Fibroblast of lung (primary cell): ENCODE measurements at places on chromosomes 13 and 19. TPM values are rescaled to one million over a fixed set of nuclear protein-coding genes. Genes with fewer than 3 reads are reported as not detected.

- peak; percentile 69 for DNase-seq
These were observed 12.0 kb downstream of the LPAR6 start for GRCh38 chr13:48400850-48401291.

DNA sequence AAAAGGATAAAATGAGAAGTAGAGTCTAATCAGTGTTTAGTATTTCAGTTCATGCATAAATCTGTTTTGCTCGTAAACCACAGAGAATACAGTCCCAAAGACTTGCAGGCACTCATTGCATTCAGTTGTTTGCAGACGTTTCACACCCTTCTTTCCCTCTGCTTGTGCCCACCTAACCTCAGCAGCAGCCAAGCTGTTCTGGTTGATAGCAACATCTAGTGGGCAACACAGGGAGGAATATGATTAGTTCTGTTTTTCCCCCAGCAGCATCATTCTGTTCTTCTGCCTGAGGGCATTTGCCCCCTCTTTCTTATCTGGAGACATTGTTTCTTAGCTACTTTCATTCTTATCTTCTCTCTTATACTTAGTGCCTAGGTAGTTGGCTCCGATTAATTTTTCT is 135.6 kb downstream of the PAN3 start:
- no peak for DNase-seq

DNA sequence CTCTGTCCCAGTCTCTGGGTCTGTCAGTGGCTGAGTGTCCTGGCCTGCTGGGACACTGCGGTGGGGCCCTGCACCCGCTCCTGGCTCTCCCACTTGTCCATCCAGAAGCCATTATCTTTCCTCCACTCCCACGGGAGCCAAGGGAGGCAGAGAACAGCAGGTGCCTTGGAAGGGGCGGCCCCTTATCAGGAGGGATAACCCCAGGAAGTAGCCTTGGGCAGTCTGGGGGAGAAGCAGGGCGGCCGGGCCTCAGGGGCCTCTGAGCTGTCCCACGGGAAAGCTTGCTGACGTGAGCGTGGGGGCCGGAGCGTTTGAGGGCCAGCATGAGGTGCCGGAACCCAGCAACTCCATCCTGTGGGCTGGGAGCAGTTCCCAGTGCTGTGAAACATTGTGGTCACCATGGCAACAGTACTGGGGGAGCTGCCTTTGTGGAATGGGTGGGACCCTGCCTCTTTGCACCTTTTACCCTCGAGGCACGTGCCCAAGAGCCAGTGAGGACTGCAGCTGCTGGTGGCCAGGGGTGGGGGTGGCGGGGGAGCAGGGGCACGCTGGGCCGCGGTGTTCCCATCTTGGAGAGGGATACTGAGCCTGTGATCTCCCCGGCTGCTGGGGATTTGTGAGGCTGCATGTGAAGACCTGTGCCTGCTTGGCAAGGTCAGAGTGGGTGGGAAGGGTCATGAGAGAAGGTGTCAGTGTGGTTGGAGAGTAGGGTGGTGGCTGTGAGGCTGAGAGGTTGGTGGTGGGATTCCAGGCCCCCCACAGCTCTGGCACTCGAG is 20.9 kb downstream of the KLHL26 start:
- DNase-seq, result peak; percentile 91

DNA sequence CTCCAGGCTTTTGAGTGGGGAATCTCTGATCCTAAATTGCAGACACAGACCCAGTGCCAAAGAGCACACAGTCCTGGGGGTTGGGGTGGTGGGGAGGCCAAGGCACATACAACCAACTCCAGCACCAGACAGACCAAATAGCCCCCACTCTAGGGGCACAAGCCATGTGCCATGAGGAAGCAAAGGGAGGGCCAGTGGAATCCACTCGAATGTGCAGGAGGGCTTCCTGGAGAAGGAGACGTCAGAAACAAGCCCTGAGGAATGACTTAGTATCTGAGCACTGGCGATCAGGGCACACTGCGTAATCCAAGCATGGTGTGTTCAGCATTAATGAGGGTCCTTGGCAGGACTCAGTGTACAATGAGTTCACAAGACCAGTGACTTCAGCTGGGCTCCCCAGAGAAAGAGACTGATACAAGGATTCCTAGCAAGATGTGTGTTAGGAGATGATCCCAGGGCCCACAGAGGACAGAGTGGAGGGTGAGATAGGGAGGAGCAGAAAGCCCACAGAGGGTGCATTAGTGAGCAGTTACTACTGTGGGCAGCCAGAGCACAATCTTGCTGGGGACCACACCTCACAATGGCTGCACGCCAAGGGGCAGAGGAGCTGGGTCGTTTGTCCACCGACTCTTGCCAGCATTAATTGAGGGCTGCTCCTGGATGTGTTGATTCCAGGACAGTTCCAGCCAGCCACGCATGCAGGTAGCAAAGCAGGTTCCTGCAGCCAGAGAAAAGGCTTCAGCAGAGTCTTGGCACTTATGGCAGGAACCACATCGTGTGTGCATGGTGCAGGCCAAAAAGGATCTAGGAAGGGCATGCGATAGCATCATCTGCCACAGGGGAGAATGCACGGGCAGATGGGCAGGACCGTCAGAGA is 152.6 kb upstream of the VSTM2B start:
- DNase-seq, result no peak

DNA sequence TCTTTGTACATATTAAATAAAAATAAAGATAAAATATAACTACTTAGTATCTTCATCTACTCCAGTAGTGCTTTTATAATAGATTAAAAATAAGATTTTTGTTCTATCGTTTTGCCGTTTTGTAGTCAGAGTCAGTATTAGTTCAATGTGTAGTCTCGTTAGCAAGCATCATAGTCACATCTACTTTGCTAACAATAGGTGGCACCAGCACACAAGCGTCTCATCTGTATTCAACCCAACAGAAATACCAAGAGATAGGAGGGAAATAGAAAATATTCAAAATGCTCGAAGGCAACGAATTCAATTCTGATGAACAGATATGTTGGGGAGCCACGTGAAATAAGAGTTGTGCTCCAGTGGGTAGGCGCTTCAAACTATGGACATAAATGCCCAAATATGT is 21.4 kb upstream of the MICU2 start:
- DNase-seq, result peak; percentile 26

DNA sequence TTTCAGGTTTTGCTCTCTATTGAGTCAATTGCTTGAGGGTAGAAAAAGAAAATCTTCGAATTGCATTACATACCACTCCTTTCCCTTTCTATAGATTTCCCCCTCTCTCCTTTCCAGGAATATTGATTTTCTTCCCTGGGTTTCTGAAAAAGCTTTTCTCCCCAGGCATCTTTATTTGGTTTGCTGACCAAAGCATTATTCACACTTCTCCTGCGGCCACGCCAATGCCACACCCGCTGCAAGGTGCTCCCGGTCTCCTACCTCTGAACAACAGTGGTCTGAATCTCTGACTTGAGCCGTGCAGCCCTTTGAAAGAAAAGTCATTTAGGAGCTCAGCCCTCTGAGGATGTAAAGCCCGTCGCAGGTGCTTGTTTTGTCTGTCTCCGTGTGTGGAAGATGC is 350.9 kb upstream of the TMTC4 start:
- DNase-seq, result no peak

GRCh38 chr13:79742923-79743322 is 262.0 kb downstream of the NDFIP2 start:
- DNase-seq, result no peak

GRCh38 chr13:47472516-47472915 is 528.6 kb downstream of the SUCLA2 start:
- DNase-seq, result no peak

- no peak for DNase-seq
These were observed 64.8 kb downstream of the UNC13A start for GRCh38 chr19:17623224-17623935.

DNA sequence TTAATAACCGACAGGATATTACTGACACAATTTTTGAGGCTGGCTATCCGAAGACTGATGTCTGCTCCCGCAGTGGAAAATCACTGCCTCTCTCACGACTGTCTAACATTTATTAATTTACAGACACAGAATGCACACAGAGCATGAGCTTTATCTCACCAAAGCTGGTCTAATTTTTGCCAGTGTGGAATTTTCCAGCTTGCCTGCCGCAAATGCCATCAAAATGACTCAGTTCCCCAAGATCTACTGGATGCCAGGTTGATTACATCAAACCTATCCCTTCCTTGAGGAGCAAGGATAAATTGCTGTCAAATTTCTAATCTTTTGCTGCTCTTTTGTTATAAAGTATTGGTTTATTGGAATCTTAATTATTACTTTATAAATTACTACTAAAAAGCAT is 1775.1 kb upstream of the PCDH20 start:
- DNase-seq, result no peak

GRCh38 chr13:97631158-97631557 is 197.2 kb downstream of the RAP2A start:
- no peak for DNase-seq

DNA sequence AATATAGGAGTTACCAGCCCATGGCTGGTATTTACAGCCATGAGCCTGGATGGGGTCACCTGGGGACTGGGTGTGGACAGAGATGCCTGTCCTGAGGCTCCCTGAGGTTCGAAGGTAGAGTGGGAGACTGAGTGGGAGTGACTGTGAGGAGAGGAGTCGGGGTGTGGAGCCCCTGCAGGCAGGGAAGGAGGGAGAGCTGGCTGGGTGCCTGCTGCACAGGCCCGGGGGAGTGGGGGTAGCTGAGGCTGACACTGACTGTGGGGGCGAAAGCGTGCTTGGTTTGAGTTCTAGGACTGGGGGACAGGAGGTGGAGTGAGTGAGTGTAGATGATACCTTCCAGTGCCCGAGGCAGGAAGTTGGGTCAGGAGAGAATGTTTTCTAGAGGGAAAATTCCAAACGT is 7.1 kb downstream of the RAB11B start:
- DNase-seq, result no peak

DNA sequence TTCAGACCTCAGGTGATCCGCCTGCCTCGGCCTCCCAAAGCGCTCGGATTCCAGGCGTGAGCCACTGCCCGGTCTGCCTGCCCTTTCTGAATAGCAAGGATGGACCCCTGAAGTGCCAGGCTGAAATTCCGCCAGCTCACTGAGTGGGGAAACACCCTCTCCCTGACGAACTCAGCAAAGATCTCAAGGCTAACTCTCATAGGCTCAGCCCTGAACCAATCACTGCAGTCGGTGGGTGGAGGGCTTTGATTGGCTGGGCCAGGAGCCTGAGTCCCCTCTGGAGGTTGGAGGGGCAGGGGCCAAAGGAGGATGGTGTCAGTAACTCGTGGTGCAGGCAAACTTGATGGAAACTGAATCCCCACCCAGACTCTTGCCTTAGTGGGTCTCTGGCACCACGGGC is 11.2 kb upstream of the COMP start:
- DNase-seq, result no peak

- no peak for DNase-seq
These were observed 16.6 kb upstream of the SLC25A30 start for GRCh38 chr13:45434556-45435371.

DNA sequence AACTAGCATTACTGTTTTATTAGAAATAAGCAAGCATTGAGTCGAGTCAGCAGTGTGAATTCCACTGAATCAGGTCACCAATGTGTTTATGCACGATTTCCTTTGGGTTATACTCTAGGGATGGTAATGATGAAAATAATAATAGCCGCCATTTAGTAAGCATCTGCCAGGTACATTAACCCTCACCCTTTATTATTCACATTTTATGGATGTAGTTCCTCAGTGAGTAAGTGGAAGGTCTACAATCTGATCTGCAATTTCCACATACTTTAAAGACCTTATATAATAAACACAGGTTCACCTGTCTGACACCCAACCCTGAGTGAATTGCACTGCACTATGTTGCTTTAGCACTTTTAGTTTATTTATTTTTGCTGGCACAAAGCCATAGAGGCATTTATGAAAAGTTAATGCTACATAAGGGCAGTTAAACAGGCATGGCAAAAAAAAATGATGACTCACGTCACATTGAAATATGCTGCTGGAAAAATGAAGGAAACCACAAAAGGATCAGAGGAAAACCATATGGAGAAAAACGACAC is 122.4 kb downstream of the TRPC4 start:
- peak; percentile 91 for DNase-seq

DNA sequence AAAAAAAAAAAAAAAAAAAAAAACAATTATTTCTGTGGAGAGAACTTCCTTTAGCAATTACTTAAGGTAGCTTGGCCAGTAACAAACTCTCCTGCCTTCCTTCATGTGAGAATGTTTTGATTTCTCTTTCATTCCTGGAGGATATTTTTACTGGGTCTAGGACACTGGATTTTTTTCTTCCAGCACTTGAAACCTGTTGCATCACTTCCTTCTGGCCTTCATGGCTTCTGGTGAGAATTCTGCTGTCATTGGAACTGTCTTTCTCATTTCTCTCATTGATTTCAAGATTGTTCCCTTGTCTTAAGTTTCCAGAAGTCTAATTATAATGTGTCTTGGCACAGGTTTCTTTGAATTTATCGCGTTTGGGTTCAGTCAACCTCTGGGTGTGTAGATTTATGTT is 19.3 kb upstream of the RAB20 start:
- no peak for DNase-seq

DNA sequence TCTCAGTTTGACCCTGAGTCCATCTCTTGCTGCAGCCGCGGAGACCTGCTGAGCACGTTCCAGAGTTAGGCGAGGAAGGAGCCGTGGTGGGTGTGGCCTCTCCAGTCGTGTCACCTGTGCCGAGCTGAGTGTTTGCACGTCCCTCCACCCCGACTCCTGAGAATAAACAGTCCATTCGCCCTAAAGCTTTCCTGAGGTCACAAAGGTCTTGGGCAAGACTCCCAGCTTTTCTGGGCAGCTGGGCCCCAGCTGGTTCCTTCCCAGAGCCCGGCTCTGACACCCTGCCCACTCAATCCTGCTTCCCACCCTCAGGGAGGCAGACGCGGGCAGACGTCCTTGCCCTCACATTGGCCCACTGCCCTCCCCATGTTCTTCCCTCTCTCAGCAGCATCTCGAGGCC is 142.2 kb downstream of the KCTD15 start:
- no peak for DNase-seq

- DNase-seq, result peak; percentile 20
These were observed 1.2 kb downstream of the CGB7 start for GRCh38 chr19:49056101-49056901.

GRCh38 chr13:33179463-33179862 is 106.1 kb downstream of the STARD13 start:
- DNase-seq, result no peak

GRCh38 chr19:47447470-47448359 is 24.0 kb downstream of the SLC8A2 start:
- peak; percentile 15 for DNase-seq

GRCh38 chr13:28872427-28873176 is 52.5 kb downstream of the MTUS2 start:
- DNase-seq, result no peak

Gene CTU1
- 6.9 and 8.1 TPM in 2 replicates for total RNA-seq

Gene ZNF528
- 21.3 and 32.2 TPM in 2 replicates for total RNA-seq

Gene CDX2
- total RNA-seq, result not detected in 2 replicates

Gene LPAR2
- total RNA-seq, result 1.0 and 1.5 TPM in 2 replicates

Gene CATSPERD
- not detected in 2 replicates for total RNA-seq

Gene GAS6
- 77.3 and 227 TPM in 2 replicates for total RNA-seq

Gene PLIN5
- not detected in 2 replicates for total RNA-seq

Gene ZNF726
- 0.51 and 3.5 TPM in 2 replicates for total RNA-seq

Gene CLDND2
- total RNA-seq, result not detected in 2 replicates

Gene ZNF625
- 7.7 and 15.0 TPM in 2 replicates for total RNA-seq

Gene ZNF221
- total RNA-seq, result 8.5 and 15.2 TPM in 2 replicates

Gene SBSN
- 4.1 and 9.0 TPM in 2 replicates for total RNA-seq

Gene FGF9
- total RNA-seq, result 0.33 and 0.77 TPM in 2 replicates

Gene FFAR2
- total RNA-seq, result not detected in 2 replicates
